ENCODE measurements at places on chromosomes 16 and 17.

- DNase-seq, result no peak
These were observed 605.0 kb downstream of the WWOX start for GRCh38 chr16:78704416-78704815.

- peak; percentile 91 for DNase-seq
These were observed at the start of gene NGFR for GRCh38 chr17:49494986-49495841. TSS of gene NGFR (plus strand) at chr17:49495293. CDS start at chr17:49495418, 125 bp downstream.

DNA sequence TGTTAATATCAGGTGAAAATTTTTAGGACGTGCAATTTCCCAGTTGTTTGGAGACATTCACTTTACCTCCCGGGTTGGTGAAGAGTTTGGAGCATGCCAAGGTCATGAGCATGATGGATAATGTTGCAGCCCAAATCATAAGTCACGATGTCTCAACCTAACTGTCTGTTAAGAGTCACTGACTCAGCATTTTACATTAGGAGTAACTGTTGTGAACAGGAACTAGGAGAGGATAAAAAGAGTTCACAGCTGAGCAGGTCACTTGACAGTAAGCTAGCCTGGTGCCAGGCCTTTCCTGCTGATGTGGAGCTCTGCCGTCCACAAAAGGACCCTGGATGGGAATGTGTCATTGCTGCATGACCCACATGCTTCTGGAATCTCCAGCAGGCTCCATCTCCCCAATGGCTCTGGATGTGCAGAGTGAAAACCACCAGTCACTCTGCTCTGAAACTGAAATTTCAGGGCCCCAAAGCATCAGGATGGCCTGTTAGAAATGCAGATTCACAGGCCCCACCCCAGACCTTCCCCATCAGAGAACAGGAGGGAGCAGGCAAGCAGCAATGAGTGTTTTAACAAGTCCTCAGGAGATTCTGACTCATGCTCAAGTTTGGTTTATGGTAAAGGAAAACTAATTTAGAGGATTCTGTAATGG, 371.6 kb upstream of the MAF start:
- DNase-seq, result no peak

DNA sequence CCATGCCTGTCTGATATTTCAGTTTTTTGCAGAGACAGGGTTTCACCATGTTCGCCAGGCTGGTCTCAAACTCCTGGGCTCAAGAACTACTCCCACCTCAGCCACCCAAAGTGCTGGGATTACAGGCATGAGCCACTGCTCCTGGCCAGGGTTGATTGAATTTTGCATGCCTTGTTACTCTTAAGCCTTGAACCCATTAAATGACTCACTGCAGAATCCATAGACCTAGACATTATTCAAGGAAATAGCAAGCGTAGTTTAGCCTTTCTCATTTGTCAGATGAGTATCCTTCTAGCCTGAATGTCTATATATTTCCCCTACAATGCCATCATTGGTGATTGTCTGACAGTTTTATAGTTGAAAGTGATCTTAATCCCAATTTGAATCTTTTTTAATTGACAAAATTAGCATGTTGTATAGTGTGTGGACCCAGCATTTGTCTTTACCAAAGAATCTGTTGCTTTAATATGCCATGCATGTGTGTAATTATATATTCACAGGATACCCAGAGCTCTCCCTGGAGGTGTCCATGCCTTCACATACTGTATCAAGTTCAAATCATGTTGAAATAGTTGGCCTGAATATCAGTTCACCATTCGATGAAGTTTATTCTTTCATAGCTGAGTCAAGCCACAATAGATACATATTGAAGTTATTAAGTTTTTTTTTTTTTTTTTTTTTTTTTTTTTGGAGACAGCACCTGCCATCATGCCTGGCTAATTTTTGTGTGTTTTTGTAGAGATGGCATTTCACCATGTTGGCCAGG, 321.0 kb downstream of the CPPED1 start:
- no peak for DNase-seq

DNA sequence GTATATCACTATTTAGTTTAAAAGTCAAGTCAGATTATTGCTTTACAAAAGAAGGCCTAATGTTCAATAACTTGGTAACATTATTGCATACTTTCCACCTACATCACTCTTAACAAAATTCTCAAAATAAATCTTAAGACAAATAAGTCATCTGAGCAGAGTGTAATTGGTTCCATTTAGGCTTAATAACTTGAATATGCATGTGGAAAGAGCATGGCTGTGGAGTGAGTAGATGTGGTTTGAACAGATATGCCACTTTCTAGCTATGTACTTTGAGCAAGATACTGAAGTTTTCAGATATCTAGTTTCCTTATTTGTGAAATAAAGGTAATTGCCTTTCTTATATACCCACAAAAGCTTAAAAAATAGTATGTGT, 6.7 kb upstream of the EVI2A start:
- DNase-seq, result no peak

DNA sequence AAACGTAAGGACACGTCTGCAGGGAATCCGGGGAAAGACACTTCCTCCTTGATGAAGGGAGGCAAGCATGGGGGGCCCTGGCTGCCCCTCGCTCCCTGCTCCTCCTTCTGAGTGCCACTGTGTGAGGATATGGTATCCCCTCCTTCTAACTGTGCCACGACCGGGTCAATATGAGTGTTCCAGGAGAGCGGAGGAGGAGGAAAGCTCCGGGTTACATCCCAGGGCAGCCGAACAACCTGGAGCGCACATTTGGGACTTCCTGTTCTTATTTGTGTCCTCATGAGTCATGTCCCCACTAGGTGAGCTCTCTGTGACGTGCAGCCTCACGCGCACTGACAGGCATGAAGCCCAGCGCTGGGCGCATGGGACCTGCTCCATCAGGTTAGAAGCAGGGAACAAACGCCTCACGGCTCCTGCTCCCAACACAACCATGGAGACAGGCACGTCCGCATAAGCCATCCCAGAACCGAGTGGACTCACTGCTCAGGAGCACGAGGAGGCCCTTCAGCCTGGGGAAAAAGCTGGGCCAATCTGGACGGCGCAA, 92.9 kb upstream of the DNAH17 start:
- no peak for DNase-seq

GRCh38 chr16:49592546-49593423, 219.2 kb downstream of the C16orf78 start:
- peak; percentile 75 for DNase-seq

GRCh38 chr16:84911486-84912216, 91.9 kb downstream of the CRISPLD2 start:
- no peak for DNase-seq
